ENCODE measurements at places on chromosomes 16 and 17.

- DNase-seq, result no peak
Measured at GRCh38 chr16:57043248-57043647, 49.1 kb upstream of the CPNE2 start.

- peak; percentile 89 for DNase-seq
Measured at GRCh38 chr17:50151937-50152547, 1.6 kb upstream of the PPP1R9B start.

- no peak for DNase-seq
Measured at GRCh38 chr17:68450801-68451200, 6.5 kb downstream of the WIPI1 start.

- DNase-seq, result peak; percentile 73
Measured at GRCh38 chr17:28908640-28909167, 5.8 kb upstream of the DHRS13 start.

GRCh38 chr16:87201790-87202189, 115.4 kb downstream of the C16orf95 start:
- no peak for DNase-seq

DNA sequence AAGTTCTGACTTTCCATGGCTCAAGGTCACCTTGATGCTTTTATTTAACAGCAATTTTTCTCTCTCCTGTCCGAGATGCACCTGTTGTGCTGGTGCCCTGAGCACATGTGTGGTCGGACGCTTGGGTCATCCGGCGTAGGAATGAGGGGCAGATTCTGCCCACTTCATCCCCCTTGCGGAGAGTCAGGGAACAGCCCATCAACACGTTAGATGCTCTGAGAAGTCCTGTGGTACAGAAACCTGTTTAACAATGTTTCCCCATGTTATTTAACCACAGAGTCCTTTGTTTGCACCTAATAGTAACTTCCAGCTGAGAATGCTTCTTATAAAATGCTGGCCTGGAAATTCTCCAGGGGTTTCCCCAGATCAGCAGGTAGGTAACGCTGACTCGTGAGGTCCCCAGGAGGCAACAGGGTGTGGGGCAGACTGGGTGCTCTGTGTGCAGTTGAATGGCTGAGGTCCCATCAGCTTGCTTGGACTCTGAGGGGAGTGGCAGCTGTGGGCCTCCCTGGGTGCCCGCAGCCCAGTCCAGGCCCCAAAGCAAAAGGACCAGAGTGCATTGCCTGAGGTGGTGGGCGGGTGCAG, 17.8 kb downstream of the DOC2B start:
- no peak for DNase-seq

GRCh38 chr17:66345264-66345663, 42.9 kb downstream of the PRKCA start:
- DNase-seq, result no peak

DNA sequence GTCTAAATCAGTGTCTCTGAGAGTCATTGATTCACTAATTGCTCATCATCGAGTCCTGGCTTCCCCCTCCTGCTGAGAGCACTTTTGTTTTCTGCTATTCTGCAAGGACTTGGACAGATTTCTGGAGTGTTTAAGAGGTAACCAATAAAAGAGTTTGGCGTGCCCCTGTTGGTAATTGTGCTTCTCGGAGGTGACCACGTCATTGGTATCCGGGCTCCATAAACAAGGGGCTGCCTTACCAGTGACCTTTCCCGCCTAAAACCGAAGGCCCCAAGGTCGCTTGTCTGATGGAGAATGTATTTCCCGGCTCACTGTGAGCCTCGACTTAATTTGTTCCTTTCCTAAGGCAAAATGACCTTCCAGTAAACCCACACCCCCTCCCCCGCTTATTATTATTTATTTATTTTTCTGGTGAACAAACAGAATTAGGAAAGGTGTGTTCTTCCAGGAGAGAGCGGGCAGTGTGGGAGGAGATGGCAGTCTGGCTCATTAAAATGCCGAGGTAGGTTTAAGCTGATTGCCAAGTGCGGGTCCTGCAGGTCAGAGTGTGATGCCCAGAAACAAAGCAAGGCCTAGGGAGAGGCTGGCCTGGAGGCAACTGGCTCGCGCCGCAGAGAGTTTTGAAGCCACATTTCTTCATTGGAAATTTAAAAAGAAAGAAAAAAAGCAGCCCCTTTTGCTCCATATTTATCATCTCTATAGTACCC, 30.2 kb downstream of the MSI2 start:
- no peak for DNase-seq

DNA sequence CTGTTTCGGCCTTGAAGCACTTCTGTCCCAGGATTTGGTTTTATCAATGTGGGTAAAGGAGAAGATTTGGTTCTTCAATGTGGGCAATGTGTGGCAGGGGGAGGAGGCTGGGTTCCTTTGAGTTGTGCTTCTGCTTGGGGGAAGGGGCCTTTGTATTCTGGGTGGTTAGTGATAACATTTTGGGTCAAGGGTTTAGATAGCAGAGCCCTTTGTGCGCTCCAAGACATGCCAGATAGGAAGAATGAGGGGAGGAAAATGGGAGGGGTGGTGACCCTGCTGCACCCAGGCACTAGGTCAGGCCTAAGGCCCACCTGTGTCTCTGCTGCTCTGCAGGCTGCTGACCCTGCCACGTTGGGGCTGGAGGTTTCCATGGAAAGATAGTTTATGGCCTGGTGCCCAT, 40.0 kb upstream of the CDC42EP4 start:
- no peak for DNase-seq

- no peak for DNase-seq
Measured at GRCh38 chr16:11151885-11152629, 103.9 kb downstream of the SOCS1 start.

DNA sequence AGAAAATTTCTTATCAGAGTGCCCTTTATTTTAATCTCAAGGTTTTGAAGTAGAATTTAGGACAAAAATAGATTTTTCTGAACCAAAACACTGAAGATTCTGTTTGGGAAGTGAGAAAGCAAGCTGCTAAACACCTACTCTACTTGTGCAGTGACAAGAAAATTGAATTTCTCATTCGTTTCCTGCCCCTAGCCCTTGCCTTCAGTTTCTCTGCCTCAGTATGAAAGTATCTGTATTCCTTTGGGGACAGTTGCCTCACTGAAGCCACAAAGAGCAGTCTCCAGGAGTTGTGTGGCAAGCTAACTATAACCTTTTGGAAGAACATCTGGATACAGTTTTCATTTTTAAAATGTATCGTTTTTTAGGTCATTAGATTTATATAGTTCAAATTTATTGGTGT, 19.7 kb downstream of the MOSMO start:
- no peak for DNase-seq

DNA sequence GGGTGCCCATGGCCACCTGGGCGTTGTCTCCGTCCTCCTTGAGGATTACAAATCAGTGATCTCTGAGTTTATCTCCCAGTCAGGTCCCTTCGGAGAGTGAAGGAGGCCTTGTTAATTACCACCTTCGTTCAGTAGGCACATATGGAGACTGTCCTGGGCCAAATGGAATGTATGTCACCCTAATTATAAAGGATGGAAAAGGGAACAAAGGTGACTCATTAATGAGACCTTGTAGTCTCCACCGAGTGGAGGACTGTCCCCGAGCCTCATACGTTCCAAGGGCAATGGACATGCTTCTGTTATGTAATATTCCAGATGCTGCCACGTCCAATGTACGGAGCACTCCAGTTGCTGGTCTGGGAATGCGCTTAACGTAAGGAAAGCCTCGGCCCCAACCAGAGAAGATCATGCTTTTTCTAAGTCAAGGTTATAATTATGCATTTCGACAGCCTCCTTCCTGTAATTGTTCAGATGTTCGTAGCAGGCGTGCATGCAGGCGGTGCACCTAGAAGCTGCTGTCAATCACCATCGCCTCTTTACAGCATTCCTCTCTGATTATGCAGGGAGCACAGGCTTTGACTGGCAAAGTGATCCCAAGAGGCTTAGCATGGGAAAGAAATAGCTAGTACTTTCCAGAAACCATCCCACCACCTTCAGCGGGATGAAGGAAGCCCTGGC, 22.4 kb upstream of the SEC14L1 start:
- no peak for DNase-seq

DNA sequence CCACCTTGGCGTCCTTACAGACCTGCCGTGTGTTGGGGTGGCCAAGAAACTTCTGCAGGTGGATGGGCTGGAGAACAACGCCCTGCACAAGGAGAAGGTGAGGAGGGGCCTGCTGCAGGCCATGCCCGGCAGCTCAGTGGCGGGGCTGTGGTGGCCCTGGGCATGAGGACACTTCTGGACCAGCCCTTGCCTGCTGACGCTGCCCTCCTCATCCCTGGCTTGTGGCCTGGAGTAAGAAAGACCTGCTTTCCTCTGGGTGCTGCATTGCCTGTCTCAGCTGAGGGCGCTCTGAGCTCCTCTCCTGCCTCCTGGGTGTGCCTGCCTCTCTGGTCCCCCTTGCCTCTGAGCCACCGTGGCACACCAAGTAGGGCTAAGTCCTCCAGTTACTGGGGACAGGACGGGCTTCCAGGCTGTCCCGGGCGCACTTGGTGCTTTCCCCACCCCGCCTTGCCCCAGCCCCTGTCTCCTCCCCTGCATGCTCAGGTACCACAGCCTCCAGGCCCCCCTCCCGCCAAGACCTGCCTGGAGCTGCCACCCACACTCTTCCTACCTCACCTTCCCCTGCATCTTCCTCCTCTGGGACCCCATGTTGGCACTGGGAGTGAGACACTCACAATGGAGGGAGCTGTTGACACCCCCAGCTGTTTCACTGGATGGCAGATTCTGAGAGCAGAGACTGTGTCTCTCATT, 8.7 kb downstream of the ENDOV start:
- no peak for DNase-seq

DNA sequence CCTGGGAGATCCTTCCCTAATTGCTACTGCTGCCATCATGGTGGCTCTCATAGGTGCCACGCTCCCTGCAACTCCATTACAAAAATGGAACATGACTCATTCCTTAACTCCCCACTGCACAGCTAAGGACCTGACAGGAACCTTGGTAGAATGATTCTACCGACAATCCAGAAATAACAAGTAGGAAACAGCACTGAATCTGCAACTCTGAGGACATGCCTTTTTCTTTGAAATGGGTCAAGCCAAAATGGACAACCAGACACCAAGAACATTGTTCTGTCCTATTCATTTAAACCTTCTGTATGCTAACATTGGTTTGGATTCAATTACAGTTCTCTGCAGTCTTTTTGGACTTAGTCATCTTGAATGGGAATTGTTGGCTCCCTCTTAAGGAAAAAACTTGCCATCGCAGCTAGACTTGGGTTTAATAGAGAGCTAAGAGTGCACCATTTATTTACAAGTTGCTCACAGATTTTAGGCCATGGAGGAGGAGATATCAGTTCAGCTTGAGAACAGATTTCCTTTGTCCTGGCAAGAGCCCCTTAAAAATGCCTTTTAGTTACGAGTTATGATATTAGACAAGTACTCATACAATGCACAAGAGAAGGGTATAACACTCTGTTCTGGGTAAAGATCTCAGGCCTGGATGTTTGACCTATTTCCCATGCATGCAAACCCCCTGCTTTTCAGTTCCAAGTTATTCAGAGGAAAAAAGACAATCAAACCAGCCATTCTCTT, 20.9 kb upstream of the NSRP1 start:
- peak; percentile 76 for DNase-seq

GRCh38 chr16:81609323-81609892, 164.8 kb downstream of the CMIP start:
- DNase-seq, result no peak

DNA sequence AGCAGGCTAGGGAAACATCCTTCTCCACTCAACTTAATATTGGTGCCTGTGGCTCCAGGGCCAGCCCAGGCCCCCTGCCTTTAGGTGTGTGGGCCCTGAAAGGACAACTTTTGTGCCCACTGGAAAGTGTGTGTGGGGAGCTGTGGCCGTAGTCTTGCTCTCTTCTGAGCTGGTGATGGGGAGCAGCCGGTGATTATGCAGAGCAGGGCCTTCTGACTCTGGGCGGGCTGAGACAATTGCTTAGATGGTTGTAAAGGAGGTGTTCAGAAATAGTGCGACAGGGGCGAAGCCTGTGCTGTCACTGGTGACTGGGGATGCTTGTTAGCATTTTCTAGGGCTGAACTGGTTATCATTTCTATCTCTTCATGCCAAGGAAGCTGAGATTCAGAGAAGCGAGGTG, 62.6 kb downstream of the MSI2 start:
- DNase-seq, result no peak

DNA sequence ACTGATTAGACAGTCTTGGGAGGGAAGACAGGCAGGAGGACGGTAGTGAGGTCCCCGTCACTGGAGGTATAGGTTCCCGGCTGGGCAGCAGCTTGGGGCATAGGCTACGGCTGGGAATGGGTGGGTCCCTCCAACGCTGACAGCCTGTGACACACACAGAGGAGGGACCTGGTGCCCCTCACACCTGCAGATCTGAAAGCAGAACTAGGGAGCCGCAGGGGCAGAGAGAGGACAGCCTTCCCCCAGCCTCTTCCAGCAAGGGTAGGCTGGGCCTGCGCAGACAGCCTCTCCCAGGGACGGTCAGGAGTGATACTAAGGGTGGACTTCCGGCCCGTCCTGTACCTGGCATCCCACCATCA, 2.0 kb downstream of the P2RX1 start:
- DNase-seq, result no peak

DNA sequence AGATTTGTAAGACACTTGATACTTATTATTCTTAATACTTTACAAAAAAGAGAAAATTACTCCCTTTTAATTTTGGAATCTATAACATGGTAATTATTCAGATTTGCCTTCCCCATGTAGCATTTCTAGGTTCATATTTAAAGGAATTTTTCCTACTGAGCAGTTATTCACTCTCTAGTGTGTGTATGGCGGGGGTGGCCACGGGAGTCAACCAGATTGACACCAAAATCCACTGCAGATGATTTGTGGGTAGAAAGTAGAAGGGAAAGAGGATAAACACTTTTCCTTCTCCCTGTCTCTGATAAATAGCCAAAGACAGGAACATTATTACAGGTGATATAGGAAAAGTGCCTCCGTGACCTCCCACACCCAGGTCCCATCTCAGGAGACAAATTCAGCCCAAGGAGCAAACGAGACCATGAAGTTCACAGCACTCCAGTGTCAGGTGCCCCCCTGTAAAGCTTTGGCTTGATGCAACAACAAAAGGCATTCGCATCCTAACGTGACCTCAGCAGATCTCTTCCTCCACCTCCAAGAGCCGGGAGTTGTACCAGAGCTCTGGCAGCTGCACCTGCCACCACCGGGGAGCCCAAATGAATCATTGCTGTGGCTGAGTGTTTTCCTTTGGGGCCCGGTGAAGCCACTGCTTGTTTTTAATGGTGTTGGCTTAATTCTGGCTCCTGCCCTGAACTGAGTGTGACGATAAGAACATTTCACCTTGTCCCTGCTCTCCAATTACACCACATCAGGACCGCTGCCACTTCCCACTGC, 92.7 kb upstream of the NOL11 start:
- no peak for DNase-seq

GRCh38 chr17:56752263-56752836, 81.4 kb downstream of the C17orf67 start:
- no peak for DNase-seq

- no peak for DNase-seq
Measured at GRCh38 chr17:35555691-35556090, 4.9 kb downstream of the SLFN14 start.

- DNase-seq, result no peak
Measured at GRCh38 chr17:58084317-58084981, 1.2 kb downstream of the DYNLL2 start.

- DNase-seq, result no peak
Measured at GRCh38 chr16:23642246-23642774, 1.0 kb downstream of the DCTN5 start.

- no peak for DNase-seq
Measured at GRCh38 chr16:78106686-78107085, 7.2 kb downstream of the WWOX start.

Measured in HCEC 1CT (cell line).